ENCODE measurements at places on chromosomes 6 and 20. TPM values are rescaled to one million over a fixed set of nuclear protein-coding genes. Genes with fewer than 3 reads are reported as not detected.

DNA sequence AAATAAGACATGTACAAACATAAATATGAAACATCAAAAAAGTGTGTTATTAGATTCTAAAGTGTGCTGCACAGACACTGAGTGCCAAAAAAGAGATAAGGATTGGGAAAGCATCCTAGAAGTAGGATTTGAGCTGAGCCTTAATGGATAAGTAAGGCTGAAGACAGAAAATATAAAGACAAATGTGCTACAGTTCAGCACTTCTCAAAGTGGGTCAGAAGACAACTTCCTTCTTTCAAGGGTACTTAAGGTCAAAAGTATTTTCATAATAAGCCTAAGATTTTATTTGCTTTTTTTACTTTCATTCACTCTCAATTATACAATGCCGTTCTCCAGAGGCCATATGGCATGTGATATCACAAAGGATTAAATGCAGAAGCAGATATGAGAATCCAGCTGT is 16.8 kb downstream of the USP45 start:
- H3K27me3 ChIP-seq = no peaks in the 10 kb centered on the region
- no peak overlapping the region for H3K4me3 ChIP-seq
- no peak overlapping the region for H3K27ac ChIP-seq
- peaks cover 9% of the 10 kb centered on the region for H3K36me3 ChIP-seq
- no peak for DNase-seq

DNA sequence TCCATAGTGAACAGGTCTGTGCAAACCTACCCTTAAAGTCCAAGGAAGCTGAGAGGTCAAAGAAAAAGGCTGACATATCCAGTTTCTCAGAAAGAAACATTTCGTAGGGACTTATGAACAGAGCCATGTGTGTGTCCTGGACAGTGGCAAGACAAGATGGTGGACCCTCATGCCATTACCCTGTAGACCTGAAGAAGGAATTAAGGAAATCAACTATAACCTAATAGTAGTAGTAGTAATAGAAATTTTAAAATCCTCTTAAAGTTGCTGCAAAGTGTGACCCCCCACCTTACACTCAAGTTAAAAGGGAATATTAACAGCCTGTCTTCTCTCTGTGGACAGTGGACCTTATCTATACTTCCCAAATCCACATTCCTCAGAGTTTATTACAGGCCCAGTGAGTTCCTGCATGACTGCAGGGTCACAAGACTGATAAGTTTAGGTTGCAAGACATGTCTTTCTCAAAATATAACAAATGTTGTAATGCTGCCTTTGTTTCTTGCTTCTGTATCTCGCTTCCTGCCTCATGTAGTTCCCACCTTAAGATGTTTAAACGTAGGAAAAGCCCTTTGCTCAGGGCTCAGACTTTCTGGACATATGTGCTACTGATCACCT is 10.6 kb downstream of the IL22RA2 start:
- no peak overlapping the region for H3K27ac ChIP-seq
- H3K27me3 ChIP-seq = no peaks in the 10 kb centered on the region
- no peaks in the 10 kb centered on the region for H3K4me1 ChIP-seq

DNA sequence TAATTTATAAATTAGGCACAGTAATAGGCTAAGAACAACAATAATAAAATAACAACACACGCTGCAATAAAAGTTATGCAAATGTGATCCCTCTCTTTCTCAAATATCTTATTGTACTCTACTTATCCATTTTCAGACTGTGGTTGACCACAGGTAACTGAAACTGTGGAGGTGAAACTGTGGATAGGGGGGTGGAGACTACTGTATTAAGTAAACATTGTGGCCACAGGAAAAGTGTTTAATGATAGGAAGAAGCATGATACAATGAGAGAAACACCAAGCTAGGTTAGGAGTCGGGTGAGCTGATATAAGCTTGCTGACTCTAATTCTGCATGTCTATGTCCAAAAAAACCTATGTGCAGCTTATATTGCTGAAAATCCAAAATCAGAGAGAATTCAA is 23.0 kb downstream of the NHLRC1 start:
- H3K4me3 ChIP-seq = no peak overlapping the region
- H3K27me3 ChIP-seq = no peaks in the 10 kb centered on the region
- H3K4me1 ChIP-seq = no peaks in the 10 kb centered on the region

DNA sequence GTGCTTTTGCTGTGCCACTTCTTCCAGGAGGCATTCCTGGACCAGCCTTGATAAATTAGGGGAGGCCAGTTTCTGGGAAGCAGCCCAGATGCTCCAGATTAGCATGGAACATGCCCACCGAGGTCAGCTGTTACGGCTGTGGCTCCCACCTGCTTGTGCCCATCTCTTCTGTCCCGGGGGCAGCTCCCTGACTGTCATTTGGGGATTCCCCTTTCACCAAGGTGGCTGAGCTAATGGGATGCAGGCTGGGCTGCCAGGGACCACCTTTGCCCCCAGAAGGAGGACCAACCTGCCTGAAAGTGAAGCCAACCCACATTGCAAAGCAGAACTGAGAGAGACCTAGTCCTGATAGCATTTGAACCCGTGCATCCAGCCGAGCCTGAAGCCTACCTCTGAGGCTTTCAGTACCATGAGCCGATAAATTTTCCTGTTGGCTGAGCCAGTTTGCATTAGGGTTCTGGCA is 85.3 kb downstream of the PTPN1 start:
- no peak for DNase-seq
- no peak overlapping the region for H3K4me3 ChIP-seq
- peaks cover 5% of the 10 kb centered on the region for H3K27me3 ChIP-seq
- peaks cover 13% of the 10 kb centered on the region for H3K4me1 ChIP-seq
- H3K36me3 ChIP-seq = no peaks in the 10 kb centered on the region

The TP53INP2 gene
- total RNA-seq = 3.4 TPM

The C20orf204 gene
- total RNA-seq = 3.0 TPM

The CLIC5 gene
- total RNA-seq = 3.3 TPM
